ENCODE measurements at places on chromosomes 7 and 10. TPM values are rescaled to one million over a fixed set of nuclear protein-coding genes. Genes with fewer than 3 reads are reported as not detected.
A peak's percentile ranks its signal among the peaks of the same experiment; 100 is the strongest.

Gene MRLN
- total RNA-seq, result not detected

Gene ST8SIA6
- 2.3 TPM for total RNA-seq

GRCh38 chr10:113000876-113001598 is 51.0 kb downstream of the TCF7L2 start:
- DNase-seq, result peak; percentile 72

GRCh38 chr7:15043931-15044330 is 141.4 kb upstream of the DGKB start:
- DNase-seq, result no peak

DNA sequence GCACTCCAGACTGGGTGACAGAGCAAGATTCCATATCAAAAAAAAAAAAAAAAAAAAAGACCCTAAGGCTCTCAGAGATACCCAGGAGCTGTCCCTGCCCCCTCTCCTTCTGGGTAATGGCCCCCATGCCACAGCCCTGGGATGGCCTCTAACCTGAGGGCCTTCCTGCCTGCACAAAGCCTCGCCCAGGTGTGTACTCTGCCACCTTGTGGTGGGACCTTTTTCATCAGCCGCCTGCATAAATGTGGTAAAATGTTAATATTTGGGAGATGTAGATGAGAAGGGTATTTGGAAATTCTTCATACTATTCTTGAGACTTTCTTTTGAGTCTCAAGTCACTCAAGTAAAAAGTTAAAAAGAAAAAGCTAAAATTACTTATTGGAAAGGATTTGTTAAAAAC is 46.3 kb upstream of the RNF216 start:
- DNase-seq, result peak; percentile 53

- peak; percentile 41 for DNase-seq
Observed at GRCh38 chr7:130831817-130832481, 97.9 kb upstream of the KLF14 start.

GRCh38 chr7:159246702-159247480 is 102.2 kb upstream of the VIPR2 start:
- no peak for DNase-seq

DNA sequence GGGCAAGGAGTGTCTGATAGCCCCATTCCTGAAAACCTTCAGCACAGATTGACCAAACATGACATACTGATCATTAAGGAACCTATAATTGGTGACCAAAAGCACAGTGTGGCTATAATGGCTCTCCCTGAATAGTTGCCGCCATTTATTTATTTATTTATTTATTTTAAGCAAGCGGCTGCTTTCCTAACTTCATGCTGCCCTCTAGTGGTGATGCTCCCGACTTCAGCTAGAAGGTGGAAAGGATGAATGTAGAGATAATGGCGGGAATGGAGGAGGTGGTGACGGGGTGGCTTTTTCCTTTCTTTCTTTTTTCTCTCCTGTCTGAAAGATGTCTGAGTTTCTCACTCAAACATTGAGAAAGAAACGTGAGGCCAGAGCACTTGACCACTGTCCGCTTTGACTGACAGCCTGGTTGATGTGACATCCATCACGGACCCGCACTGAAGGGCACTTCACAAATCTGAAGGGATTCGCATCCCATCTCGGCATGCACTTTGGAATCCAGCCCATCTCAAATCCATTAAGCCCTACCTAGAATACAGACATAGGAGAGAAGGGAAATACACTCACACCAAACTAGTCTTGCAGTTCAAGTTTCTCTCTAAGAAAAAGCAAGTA is 1090.1 kb downstream of the KCNMA1 start:
- peak; percentile 93 for DNase-seq

DNA sequence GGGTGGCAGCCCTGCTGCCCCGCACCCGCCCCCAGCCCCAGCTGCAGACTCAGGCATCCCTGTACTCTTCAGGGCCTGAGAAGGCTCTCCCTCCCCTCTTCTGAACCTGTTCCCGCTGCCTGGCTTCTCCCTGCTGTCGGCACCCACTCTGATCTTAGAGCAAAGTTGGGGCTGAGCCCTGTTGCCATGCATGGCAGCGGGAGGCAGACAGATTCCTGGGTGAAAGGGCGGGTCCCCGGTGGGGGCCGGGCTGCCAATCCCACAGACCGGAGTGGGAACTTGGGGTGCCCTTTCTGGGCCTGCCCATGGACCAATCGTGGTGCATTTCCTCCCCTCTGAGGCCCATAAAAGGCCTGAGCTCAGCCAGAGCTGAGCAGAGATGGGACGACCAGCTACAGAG is 80.7 kb downstream of the SPDYE5 start:
- DNase-seq, result no peak

GRCh38 chr10:131636116-131636515 is 264.7 kb upstream of the PPP2R2D start:
- no peak for DNase-seq

- peak; percentile 55 for DNase-seq
Observed at GRCh38 chr10:50991456-50992355, 82.6 kb upstream of the PRKG1 start.

GRCh38 chr7:71553306-71553705 is 421.4 kb downstream of the GALNT17 start:
- DNase-seq, result no peak

DNA sequence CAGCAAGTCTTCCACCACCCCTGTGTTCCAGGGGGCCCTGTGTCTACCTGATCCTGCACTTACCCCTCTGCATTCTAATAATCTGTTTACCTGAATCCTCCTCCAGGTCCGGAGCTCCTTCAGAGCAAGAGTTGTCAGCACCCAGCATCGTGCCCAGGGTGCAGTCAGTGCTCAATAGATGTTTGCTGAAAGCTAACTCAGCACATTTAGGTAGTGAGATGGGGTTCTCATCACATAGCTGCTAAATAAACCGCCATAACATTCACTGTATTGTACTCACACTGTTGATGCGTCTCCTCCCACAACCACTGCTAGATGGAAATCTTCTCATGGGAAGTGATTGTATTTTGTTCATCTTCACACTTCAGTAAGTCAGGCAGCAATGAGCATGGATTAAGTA is 376.5 kb upstream of the C7orf33 start:
- DNase-seq, result no peak

DNA sequence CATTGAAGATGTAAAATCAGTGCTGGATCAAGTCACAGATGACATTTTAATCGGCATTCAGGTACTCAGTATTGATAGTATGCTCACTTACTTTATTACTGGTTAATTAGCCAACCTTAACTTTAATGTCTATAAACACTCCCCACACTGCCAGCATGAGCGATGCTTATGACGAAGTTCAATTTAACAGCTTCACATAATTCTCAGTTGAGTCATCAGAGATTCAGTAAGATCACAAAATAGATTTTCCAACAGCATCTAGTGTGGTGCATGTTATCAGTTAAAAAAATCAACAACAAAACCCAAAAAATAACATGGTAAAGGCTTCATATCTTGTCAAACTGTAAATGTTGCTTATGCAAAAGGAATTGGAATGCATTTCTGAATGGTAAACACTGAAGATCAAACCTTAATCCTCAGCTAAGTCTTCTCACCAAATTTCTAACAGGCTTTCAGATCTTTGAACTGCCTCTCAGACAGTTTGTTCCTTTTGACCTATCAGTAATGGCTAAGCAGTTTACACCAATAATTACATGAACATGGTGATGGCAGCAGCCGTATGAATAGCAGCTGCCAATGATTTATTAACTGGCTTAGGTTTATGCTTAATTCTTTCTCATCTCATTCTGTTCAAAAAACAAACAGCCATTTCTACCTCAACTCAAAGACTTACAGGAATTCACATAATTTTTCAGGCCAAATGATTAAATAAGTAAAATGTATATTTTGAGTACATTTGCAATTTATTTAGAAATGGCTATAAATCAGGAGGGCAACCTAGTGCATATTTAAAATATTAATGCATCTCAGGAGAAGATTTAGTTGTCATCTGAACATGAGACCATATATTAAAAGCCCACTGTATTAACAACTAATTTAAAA is 98.5 kb downstream of the CABCOCO1 start:
- no peak for DNase-seq
